Liver (tissue), 10 donors: ENCODE measurements at places on chromosomes 13 and 19. TPM values are rescaled to one million over a fixed set of nuclear protein-coding genes. Genes with fewer than 3 reads are reported as not detected.

Gene ZNF440
- 8.5 TPM for total RNA-seq

Gene DMKN
- 1.7 TPM for total RNA-seq

DNA sequence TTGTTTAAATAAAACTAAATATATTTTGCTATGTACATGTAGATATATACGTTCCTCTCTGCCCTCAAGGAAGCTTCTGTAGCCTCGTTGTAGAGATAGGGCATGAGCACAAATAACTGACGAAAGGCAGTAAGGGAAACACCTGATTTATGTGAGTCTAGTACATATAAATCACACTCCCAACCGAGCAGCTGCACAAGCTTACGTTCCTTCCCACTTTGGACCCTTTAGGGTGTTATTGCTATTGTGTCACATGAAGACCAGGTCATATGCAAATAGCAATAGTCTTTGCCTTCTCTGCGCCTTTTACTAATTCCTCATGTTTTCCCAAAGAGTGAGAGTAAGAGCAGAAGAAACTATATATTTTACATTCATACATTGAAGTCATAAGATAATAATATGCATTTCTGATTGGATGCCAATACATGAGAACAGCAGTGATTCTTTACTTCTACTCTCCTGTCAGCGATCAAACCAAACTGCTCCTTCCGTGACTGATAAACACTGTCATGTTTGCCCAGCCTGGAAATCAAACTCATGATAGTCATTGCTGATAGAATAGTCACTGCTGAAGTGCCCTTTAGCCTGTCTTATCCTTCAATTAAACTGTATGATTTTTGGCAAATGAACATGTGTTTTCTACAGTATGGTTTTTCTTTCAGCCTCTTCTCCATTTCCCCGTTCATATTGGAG is 127.2 kb upstream of the MAB21L1 start:
- no peak for DNase-seq

Gene ZNF154
- total RNA-seq: 2.2 TPM

- no peak for DNase-seq
These were observed 16.1 kb upstream of the TPT1 start for GRCh38 chr13:45356966-45357672.

- no peak for DNase-seq
These were observed 12.2 kb upstream of the HIF3A start for GRCh38 chr19:46284635-46285034.
